ENCODE measurements at places on chromosomes 5 and 9.

- DNase-seq = no peak
Measured at GRCh38 chr5:80078921-80079320, 43.8 kb downstream of the THBS4 start.

- no peak for DNase-seq
Measured at GRCh38 chr9:120859361-120859760, 16.6 kb upstream of the PSMD5 start.

DNA sequence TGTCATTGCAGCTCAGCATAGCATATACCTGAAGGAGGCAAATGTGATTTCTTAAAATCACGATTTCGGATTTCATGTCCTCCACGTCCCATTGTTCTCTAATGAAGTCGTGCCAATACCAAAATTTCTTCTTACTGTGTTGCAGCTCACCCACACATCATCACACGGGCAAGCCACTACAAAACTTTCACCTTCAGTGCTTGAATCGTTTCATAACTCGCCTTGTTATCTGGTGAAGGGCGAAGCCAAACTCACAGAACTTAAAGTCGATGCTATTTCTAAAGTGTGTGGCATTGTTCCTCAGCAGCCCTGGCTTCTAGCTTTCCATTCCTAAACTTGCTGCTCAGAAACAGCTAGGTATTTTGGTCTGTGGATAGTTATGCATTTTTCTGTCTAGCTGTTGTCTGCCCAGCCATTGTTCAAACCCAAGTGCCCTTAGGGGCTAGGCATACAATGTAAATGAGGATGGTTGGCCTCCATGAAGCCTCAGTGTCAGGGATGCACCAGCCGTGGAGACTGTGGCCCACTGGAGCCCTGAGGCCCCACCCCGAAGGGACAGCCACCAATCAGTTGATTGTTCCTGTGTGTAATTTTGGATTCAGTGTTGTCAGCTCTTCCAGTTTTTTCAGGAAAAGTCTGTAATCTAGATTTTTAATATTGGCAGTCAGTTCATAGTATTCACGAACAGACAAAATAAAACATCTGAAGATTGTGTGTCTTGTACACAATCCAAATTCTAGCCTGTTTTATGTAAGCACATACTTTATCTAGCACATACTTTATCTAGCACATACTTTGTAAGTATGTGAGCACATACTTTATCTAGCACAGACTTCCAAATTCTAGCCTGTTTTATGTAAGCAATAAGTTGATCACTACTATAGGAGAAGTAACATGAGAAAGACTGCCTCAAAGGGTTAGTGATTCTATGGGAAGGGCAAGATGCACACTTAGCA is 112.8 kb downstream of the DAPK1 start:
- DNase-seq = no peak

GRCh38 chr5:14357851-14358250 is 214.7 kb downstream of the TRIO start:
- no peak for DNase-seq

GRCh38 chr5:135565725-135566421 is 12.9 kb downstream of the CXCL14 start:
- no peak for DNase-seq

- DNase-seq = no peak
Measured at GRCh38 chr5:93674866-93675459, 66.4 kb downstream of the POU5F2 start.

- no peak for DNase-seq
Measured at GRCh38 chr9:124972241-124972770, 31.4 kb upstream of the GOLGA1 start.

GRCh38 chr5:173989432-173990082 is 587 bp downstream of the C5orf47 start:
- DNase-seq = no peak

GRCh38 chr9:34610434-34611206 is 1.3 kb downstream of the RPP25L start:
- DNase-seq = no peak

- DNase-seq = no peak
Measured at GRCh38 chr9:77935974-77936373, 95.6 kb downstream of the GNAQ start.

DNA sequence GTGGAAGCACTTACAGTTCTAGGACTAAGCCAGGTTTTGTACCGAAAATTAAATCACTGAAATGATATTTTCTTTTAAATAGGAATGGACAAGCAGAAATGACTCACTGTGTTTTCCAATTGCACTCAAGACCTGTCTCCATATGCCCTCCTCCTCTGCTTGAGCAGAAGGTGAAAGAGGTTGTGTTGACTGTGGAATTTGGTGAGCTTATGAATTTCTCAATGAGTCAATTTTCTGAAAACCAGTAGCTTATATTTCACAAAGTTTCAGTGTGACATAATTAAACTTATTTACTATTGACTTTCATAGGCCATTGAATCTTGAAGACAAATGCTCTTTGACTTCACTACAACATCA is 249.9 kb downstream of the NPR3 start:
- no peak for DNase-seq
